ENCODE measurements at places on chromosomes 6 and 20.

DNA sequence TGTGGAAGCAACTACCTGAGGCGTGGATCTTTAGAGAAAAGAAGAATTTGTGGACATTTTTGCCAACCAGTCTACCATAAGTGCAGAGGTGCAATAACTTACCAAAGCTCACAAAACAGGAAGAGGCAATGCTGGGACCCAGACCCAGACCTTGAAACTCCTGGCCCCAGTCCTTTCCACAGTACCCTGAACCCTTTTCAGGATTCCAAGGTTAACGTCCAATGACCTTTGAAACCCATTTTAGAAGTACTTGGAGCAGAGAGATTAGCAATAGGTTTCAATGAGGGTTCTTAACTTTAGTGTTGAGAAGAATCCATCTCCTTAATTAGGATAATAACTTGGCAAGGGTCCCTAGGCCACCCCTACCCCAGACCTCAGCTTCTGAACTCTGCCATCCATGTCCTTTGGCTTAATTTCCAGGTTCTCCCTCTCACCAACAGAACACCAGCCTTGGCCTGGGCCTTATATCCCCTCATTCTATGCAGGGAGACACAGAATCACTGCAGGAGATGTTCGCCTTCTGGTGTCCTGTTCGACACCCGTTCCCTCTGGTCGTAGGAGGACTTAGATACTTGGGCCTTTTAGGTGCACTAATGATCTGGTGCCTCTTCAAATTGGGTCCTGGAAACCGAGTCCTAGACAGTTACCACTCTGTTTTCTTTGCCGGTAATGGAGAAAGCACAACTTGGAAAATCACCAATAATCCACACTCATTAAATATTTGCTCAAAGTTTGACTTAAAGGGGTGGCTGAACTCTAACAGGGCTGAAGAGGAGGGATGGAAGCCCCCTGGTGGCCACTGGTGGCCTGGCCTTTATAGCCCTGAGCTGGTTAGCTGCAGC lies 40.6 kb downstream of the ISM1 start:
- peak; percentile 67 for DNase-seq

- no peak for DNase-seq
Observed at GRCh38 chr20:53468587-53468986, 125.1 kb downstream of the ZNF217 start.

- DNase-seq = peak; percentile 58
Observed at GRCh38 chr6:74534465-74535211, 671.2 kb downstream of the COL12A1 start.

GRCh38 chr6:135586844-135587243 lies 89.3 kb upstream of the AHI1 start:
- no peak for DNase-seq

GRCh38 chr20:21191839-21192238 lies 66.0 kb downstream of the KIZ start:
- no peak for DNase-seq

- DNase-seq = no peak
Observed at GRCh38 chr6:52969359-52969758, 25.7 kb downstream of the GSTA4 start.

DNA sequence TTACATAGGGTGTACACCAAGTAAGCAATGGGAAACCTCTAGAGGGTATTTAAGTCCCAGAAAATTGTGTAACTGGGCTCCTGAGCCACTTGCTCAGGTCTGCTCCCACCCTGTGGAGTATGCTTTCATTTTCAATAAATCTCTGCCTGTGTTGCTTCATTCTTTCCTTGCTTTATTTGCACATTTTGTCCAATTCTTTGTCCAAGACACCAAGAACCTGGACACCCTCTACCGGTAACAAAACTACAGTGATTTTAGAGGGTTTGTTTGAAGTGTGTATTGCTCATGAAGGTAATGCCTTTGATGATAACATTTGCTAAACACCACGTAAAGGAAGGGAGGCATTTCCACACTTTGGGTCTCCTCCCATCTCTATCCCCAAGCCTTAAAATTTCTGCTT lies 46.2 kb downstream of the MYB start:
- DNase-seq = no peak

Data from GM03348 (cell line).